Left kidney (tissue), 8 donors: ENCODE measurements at places on chromosomes 12 and 14.

- DNase-seq = peak; percentile 87
Measured at GRCh38 chr12:48037267-48037915, 33.1 kb upstream of the COL2A1 start.

DNA sequence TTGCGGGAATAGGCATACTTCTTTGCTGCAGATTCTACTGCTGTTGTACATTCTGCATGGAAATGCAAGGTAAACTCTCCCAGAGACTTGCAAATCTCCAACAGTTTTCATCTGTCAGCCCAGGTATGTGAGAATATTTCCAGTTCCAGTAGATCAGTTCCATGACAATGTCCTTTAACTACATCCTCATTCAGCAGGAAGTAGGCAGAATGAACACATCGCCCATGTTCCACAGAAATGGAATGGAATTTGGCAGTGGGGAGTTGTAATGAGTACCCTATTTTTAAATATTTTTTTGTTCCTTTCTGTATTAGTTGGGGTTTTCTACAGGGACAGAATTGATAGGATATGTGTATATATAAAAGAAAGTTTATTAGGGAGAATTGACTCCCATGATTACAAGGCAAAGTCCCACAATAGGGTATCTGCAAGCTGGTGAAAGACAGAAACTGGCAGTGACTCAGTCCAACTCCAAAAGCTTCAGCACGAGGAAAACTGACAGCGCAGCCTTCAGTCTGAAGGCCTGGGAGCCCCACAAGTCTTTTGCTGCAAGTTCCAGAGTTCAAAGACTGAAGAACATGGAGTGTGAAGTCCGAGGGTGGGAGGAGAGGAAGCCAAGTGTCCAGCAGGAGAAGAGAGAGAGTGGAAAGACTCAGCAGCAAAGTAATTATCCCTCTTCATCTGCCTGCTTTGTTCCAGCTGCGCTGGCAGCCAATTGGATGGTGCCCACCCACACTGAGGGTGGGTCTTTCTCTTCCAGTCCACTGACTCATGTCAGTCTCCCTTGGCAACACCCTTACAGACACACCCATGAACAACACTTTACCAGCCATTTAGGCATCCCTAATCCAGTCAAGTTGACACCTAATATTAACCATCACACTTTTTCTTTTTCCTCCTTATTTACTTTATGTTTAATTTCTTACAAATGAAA is 110.4 kb upstream of the SCAF11 start:
- DNase-seq = peak; percentile 17

DNA sequence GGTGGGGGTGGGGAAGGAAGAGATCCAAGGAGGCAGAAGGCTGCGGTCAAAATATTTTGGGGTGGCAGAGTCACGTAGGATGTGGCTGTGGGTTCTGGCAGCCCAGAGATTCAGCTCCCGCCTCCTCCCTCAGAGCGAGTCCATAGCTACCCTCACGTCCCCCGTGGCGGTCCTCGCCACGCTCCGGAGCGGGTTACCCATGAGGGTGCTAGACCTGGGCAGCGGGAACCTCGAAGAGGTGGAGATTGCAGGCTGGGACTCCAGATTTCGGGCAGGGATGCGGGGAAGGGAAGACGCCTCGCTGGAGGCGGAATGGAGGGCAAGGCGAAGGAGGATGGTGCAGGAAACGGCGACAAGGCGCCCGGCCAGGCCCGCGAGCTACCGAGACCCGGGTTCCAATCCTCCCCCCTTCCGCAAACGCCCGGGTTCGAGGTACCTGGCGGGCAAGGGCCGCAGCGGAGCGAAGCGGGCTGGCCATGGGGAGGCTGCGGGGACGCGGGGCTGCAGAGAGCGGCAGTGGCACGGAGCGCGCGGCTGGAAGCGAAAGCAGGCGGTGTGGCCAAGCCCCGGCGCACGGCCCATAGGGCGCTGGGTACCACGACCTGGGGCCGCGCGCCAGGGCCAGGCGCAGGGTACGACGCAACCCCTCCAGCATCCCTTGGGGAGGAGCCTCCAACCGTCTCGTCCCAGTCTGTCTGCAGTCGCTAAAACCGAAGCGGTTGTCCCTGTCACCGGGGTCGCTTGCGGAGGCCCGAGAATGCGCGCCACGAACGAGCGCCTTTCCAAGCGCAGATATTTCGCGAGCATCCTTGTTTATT is 46.2 kb downstream of the BCAT1 start:
- DNase-seq = no peak

DNA sequence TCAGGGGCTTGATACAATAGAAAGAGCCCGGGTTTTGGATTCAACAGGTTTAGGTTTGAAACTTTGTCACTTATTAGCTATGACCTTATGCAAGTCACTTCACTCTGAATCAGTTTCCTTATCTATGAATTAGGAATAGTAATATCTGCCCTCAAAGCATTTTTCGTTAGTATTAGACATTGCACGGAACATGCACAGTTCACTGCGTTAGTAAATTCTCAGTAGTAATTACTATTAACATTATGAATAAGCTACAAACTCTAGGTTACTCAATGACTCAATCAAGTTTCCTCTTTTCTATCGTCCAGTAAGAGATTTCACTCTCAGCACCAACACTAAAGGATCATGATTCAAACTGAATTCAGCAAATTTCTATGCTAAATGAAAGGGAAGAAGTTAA is 150.3 kb downstream of the CEP83 start:
- DNase-seq = no peak

GRCh38 chr14:23355871-23356435 is 3.3 kb upstream of the SLC22A17 start:
- DNase-seq = no peak

DNA sequence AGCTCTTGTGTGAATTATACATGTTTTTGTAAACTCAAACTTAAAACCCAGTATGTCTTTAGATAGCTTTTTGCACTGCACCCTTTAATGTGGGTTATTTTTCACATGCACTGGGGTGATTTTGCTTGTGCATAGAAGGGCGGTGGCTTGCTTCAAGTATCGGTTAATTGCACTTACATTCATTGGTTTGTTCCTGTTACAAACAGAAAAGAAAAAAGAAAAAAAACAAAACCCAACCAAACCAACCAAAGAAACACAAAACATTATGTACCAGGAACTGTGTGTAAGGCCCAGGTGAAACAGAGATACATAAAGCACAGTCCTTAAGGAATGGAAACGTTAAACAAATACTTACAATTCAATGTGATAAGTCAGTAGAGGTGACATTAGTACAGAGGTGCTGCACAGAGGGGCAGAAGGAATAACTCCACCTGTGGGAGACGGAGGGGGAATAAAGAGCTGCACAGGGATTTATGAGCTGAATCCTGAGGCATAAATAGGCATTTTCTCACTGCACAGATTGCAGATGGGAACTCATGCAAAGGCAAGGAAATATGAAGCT is 151.4 kb downstream of the KTN1 start:
- DNase-seq = no peak

- DNase-seq = no peak
Measured at GRCh38 chr12:130184404-130185090, 22.3 kb downstream of the FZD10 start.

GRCh38 chr12:58424735-58425392 is 483.5 kb downstream of the ATP23 start:
- DNase-seq = no peak

DNA sequence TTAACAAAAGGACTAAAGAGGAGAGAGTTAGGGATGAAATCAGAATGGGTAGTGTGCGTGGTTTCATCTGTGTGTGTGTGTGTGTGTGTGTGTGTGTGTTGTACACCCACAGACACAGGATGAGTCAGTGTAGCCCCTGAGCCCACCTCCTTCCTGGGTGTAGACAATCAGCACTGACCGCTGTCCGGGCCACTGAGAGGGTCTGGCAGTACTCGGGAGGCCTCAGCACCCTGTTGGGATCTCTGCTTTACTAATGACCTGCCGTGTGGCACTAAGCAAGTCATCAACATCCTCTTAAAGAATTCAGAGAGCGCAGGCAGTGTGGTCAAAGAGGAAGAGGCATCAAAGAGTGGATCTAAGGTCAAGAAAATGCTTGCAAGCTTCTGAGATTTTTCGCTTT is 112.6 kb downstream of the PRMT8 start:
- DNase-seq = no peak

DNA sequence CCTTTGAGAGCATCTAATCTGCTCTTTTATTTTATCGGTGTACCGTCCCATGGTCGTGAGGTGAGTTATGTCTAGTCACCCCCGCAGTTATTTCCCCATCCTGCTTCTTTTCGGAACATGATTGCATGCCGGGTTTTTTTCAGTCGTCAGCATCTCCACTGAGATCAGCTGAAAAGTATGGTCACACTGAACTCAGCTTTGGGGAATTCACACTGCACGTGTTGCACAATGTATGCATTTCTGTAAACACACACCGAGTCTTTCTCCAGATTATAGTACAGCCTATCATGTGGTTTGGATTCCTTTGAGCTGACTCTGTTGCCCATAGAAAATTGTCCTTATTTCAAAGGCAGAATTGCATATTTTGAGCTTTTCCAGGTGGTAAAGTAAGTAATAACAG is 24.6 kb downstream of the PLXNC1 start:
- no peak for DNase-seq

- no peak for DNase-seq
Measured at GRCh38 chr12:102539651-102540553, 59.5 kb upstream of the IGF1 start.

DNA sequence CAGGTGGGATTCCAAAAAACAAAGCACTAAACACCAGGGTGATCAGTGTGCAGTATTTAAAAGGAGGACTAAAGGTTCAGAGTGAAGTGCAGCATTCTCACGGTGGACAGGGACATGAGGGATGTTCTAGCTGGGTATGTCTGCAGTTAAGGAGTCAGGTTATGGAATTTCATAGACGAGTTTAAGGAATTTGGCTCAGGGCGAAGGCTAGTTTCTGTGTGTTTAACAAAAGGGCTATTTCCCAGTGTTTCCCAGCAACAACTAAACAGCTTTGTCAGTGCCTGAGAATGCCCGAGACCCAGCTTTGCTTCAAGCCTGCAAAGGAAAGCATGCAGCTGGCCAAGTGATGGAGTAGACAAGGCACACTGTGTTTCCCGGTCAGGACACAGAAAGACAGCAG is 7.0 kb downstream of the KRT1 start:
- DNase-seq = no peak

DNA sequence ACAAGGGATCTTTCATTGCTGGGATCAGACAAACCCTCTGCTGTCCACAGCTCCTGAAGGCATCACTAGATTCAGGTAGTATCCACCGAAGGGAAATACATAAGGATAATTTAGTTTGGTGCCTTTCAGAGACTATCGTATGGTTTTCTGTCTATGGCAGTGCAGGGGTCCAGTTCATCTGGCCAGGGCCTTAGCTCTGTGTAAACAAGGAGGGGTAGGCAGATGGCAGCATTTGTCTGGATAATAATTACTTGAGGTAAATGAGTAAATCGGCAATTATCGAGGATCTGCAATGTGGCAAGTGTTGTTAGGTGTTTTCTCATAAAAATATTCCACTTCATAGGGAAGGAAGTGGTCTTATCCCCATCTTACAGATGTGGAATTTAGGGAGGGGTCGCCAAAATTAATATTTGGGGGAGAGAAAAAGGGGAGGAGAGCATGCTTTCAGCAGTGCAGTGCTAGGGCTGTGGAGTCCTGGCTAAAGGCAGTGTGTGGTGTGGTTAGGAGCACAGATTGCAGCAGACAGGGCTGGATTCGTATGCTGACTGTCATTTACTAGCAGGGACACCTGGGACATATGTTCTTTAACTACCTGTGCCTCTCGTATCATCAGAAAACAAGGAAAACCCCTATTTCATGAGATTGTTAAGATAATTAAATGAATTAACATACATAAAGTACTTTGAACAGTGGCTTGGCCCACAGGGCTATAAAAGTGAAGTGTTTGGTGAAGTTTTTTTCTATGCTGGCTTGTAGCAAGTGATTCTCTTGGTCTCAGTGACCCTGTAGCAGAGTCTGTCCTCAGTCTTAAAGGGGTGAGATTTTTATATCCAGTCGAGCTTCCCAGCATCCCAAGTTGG is 27.1 kb downstream of the RASSF8 start:
- DNase-seq = no peak

DNA sequence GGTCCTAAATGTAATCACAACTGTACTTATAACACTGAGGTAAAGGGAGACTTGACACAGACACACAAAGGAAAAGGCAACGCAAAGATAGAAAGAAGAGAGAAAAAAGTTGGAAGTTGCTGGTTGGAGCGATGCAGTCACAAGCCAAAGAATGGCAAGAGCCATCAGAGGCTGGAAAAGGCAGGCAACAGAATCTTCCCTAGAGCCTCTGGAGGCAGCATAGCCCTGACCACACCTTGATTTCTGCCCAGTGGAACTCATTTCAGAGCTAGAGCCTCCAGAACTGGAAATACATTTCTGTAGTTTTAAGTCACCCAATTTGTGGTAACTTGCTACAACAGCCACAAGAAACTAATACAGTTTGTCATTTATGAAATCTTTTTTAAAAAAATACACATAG is 89.2 kb downstream of the PUS7L start:
- DNase-seq = no peak

DNA sequence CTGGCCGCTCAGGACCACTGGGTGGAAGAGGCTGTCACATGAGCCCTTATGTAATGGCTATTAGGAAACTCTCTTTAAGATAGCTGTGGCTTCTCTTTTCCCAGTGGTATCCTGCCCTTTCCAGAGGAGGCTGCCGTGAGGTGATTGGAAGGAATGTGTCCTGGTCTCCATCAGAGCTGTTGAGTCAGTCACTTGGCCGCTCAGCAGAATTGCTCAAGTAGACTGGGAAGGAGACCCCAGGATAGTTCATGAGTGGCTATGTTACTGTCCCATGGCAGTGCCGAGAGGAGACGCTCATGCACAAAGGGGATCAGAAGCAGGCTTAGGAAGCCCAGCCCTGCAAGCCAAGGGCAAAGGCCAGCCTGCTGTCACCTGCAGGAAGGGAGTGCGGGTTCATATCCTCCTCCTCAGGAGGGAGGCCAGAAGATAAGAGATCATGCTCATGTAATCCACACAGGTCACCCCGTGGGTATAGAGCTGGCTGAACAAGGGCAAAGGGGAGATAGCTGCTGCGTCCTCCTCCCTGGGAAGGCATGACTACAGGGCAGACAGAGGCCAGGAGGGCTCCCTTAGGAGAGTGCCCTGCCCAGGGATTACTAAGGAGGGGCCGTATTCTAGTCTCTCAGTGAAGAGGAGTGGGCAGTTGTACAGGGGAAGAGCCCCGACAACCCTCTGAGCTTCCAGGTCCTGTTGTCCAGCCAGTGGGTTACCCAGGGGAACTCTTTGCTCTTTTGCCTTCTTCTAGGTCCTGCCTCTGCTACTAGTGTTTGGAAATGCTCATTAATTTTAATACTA is 137.0 kb upstream of the MAX start:
- DNase-seq = no peak

GRCh38 chr14:57478050-57478449 is 15.6 kb downstream of the CCDC198 start:
- no peak for DNase-seq

DNA sequence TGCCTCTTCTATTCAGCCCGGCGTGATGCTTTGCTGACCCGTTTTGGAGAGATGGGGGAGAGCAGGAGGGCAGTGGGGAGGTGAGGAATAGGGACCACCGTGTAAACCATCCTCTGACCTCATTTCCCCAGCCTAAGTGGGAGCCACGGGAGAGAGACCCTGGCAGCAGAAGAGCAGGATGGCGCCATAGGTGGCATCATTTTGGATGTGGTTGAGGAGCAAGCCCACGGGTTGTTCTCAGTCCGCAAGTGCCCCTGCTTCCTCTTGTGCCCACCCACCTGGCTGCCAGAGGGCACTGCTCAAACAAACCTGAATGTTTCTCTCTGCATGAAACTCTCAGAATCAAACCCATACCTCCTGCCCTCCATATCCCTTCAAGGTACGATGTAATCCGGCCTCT is 10.7 kb upstream of the UBC start:
- no peak for DNase-seq

- DNase-seq = no peak
Measured at GRCh38 chr12:130339951-130340350, 2.3 kb downstream of the PIWIL1 start.
